Fibroblast of lung (primary cell): ENCODE measurements at places on chromosomes 7 and 10. TPM values are rescaled to one million over a fixed set of nuclear protein-coding genes. Genes with fewer than 3 reads are reported as not detected.

NUTM2B gene
- 0.33 and 0.51 TPM in 2 replicates for total RNA-seq

PRKAR2B gene
- total RNA-seq = 12.6 and 14.7 TPM in 2 replicates

HPSE2 gene
- total RNA-seq = 0.17 and 0.51 TPM in 2 replicates

OGDHL gene
- total RNA-seq = under 0.01 TPM in 2 replicates

GALNT17 gene
- under 0.01 and 0.26 TPM in 2 replicates for total RNA-seq
